ENCODE measurements at places on chromosomes 6 and 20. TPM values are rescaled to one million over a fixed set of nuclear protein-coding genes. Genes with fewer than 3 reads are reported as not detected.

GRCh38 chr6:32332433-32332832 is 39.3 kb downstream of the TSBP1 start:
- no peak for DNase-seq

NFATC2 gene
- 36.5 TPM for total RNA-seq

FAM217A gene
- not detected for total RNA-seq

GRCh38 chr6:39951716-39952115 is 17.5 kb upstream of the MOCS1 start:
- no peak for DNase-seq

DNA sequence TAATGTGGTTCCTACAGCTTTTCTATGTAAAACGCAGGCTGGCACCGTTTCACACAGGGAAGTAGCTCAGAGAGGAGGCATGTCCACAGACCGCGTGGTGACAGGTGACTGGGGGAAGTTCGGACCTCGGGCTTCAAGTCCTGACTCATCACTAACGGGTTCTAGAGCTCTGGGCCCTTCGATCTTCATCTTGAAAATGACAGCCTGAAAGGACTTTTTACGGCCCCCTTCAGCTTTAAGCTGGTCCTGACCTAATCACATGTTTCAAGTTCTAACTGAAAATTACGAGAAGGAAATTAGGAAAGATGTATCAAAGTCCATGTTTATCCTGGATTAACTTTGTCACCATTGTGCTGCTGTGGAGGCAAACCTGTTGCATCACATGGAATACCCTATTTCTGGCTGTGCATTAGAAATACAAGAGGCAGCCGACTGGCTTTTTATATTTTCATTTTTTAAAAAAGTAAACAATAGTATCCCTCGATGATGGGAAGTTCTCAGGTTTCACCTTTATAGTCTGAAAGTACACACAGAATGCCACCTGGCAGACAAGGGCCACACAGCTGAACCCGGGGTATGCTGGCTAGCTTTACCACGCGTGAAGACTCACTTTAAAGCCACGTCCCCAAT is 2.0 kb downstream of the MAN1A1 start:
- peak; percentile 49 for DNase-seq

DNA sequence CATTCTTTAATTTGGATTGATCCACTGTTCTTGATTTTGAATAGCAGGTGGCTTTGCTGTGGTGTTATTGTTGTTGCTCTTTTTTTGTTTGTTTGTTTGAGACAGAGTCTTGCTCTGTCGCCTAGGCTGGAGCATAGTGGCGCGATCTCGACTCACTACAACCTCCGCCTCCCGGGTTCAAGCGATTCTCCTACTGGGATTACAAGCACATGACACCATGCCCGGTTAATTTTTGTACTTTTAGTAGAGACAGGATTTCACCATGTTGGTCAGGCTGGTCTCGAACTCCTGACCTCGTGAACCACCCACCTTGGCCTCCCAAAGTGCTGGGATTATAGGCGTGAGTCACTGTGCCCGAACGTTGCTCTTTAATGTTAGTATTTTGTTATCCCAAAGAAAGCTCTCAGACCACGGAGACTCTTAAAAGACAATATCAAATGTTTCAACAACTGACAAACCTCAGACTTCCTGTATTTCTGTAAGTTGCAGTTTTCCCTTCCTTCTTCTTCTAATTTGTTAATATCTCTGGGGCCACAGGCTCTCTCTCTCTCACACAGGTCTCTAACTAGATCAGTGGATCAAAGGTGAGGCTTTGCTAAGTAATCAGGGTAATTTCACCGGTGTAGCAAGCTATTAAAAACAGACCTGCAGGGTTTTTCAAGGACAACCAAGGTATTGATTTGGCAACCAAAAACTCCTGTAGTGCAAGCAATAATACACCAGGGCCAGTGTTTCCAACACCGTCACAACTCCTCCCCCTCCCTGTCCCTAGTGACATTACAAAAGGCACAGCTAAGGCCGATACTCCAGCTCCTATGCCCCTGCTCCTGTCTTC is 48.8 kb upstream of the ZNF217 start:
- DNase-seq: peak; percentile 65

GRCh38 chr6:16277101-16277981 is 39.0 kb downstream of the GMPR start:
- DNase-seq: peak; percentile 56

GABRR2 gene
- 0.50 TPM for total RNA-seq

DNA sequence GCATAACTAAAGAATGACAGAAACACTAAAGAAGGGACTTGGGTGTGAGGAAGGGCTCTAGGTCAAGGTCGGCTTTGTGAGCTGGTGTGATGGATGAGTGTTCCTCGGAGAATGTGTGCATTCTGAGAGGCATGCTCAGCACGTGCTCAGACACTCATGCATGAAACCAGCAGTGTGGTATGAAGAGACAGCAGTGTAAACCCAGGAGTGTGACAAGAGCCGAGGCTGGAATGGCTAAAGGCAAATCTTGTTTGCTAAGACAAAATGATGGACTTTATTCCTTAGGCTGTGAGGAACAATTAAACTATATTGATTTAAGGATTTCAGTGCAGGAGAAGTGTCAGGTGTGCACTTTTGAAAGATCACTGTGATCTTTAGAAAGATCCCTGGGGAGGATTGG is 107.4 kb upstream of the MAP7 start:
- DNase-seq: no peak

- no peak for DNase-seq
Measured at GRCh38 chr6:11315743-11316437, 83.4 kb upstream of the NEDD9 start.

GRCh38 chr6:121925534-121926255 is 473.8 kb upstream of the HSF2 start:
- no peak for DNase-seq

- no peak for DNase-seq
Measured at GRCh38 chr6:145228962-145229582, 506.2 kb downstream of the EPM2A start.

GRCh38 chr20:3014662-3015061 is 28.8 kb upstream of the GNRH2 start:
- peak; percentile 75 for DNase-seq

GRCh38 chr6:76026101-76026500 is 46.4 kb downstream of the IMPG1 start:
- no peak for DNase-seq

DNA sequence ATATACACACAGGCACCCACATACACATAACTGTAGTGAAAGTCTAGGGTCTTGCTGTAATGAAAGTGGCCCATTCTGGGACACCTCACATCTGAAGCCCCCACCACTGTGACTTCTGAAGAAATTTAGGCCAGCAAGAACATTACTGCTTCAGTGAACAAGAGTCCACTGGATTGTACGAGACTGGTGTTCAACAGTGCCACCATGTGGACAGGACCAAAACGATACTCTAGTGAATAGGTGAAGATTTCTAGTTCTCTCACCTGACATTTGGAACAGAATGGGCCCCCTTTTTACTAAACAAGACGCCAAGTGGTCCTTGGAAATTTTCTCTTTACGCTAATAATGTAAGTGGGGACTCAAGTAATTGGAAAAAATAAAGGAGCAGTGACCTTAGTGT is 156.9 kb downstream of the MAFB start:
- peak; percentile 21 for DNase-seq

DNA sequence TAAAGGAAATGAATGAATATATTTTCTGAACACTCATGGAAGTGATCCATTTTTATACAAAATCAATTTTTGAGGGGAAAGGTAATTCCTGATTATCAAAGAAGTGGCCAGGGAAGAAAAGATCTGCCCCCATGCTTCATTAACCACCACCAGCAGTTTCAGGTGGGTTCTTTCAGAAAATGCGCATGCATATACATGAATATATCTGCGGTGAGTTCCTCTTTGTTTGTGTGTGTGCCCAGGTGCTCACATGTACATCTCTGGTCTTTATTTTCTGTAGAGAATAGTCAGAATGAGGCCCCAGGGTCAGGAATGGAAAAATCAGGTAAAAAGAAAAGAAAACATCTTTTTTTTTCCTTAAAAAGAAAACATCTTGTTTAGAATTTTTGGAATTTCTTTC is 88.4 kb downstream of the SGK1 start:
- no peak for DNase-seq

- DNase-seq: no peak
Measured at GRCh38 chr6:128310451-128310850, 209.9 kb downstream of the PTPRK start.

PLAGL1 gene
- 16.3 TPM for total RNA-seq

TMEM244 gene
- not detected for total RNA-seq

- DNase-seq: no peak
Measured at GRCh38 chr6:107323133-107323785, 136.1 kb downstream of the PDSS2 start.

DNA sequence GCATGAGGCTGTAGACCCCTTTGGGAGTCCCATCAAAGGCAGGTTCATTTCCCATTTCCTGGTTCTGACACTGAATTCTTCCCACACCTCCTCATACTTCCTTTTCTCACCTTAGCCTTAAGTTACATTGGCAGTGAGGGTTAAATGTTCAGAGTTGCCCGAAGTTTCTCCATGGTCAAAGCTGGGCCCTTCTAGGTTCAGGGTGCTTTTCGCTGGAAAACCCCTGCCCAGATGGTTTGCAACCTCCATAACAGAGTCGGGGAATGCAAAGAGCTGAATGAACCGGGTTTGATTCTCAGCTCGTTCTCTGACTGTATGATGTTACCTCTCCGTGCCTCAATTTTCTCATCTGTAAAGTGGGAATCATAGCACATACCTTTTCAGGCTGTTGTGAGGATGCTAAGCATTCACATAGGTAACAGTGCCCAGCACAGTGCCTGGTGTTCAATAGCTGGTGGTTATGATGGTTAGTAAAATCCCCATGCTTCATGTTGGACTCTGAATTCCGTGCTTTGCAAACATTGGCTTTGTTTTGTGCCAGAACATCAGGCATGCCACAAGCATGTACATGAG is 149.8 kb downstream of the NFATC2 start:
- DNase-seq: no peak

- no peak for DNase-seq
Measured at GRCh38 chr20:45826381-45827019, 612 bp downstream of the TNNC2 start.

TCF19 gene
- 93.0 TPM for total RNA-seq

GRCh38 chr20:21656308-21657067 is 49.0 kb upstream of the PAX1 start:
- no peak for DNase-seq

DNA sequence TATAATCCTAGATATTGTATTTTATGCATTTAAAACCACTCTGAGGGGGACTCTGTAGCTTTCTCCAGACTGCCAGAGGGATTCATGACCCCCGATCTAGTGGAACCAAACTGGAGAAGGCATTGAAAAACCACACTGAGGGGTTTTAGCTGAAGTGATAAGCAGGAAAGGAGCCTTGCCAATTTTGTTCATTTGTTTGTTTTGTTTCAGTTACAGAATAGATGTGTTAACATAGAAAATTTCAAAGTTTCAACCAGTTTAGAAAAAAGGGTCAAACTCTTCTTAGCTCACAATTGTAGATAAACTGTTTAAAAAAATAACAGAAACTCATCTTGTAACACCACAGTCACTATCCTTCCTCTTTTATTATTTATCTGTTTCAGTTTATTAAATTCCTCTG is 19.8 kb downstream of the TAB2 start:
- no peak for DNase-seq

CBLN4 gene
- total RNA-seq: not detected

PLEKHG1 gene
- 5.0 TPM for total RNA-seq

DNA sequence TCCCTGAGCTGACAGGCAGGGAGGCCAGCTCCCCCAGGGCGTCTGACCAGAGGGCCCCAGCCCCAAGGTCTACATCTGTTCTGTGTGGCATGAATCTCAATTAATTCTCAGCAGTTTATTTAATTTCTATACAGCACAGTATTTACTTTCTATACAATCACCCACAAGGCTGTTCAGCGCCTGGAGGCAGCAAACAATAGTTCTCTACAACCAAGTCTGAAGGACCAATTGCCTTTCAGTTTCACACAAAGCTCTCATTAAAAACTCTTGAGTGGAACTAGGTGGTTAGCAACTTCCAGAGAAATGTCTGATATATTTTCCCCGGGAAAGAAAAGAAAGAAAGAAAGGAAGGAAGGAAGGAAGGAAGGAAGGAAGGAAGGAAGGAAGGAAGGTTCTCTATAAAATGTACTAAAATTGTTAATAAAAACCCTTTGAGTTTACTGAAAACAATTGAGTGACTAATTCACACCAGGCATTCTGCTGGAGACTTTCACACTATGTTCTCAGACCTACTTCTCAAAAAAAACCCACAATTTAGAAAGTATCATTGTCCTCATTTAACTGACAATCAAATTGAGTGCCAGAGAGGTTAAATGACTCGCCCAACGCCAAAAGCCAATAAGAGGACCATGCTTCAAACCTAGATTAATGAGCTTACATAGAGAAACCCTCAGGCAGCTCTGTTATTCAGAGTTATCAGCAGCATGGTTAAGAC is 62.5 kb downstream of the METTL24 start:
- no peak for DNase-seq

- DNase-seq: no peak
Measured at GRCh38 chr6:169221264-169221663, 32.4 kb downstream of the THBS2 start.

AKAP12 gene
- total RNA-seq: 3.6 TPM

DNA sequence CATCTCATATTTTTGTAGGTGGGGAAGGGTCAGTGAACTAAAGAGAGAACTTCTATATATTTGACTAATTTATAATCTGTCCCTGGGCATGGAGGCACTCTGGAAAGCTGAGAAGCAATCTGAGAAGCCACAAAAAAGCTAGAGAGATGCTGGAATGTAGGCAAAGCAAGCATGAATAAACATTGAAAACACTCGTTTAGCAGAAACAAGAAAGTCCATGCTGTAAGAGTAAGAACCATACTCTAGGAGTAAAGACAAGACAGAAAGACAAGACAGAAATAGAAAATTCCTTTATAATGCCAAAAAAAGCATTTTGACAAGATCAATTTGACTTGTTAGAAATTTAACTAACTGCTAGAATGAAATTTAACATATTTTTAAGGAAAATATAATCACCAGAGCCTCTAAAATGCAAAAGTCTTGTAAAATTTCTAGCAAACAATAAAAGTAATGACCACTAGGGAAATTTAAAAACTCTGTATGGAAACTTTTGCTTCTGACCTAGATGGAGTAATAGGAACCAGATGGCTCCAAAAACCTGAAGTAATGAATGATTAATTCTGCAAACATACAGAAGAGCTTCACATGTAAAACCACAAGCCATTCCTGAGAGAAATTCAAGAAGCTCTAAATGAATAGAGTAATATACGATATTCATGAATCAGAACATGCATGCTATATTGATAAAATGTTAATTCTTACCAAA is 625.7 kb upstream of the PTCHD4 start:
- no peak for DNase-seq

CFAP61 gene
- not detected for total RNA-seq

HUS1B gene
- 1.1 TPM for total RNA-seq

OR2B6 gene
- total RNA-seq: not detected

DNA sequence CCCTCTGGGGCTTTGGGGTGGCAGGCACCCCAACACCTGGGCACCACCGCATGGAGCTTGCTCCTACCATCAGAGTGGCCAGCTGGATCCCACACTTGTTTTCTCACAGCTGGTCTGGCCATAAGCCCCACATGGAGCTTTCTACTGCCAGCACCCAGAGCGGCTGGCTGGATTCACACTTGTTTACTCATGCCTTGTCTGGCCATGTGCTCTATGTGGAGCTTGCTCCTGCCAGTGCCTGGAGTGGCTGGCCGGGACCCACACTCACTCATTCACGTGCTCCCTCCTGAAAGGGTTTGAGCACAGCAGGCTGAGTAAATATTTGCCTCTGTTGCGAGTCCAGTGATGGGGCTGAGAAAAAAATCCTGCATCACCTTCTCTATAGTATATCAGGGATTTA is 487.0 kb downstream of the CD109 start:
- no peak for DNase-seq
